ENCODE measurements at places on chromosomes 11 and 22.
A peak's percentile ranks its signal among the peaks of the same experiment; 100 is the strongest.

DNA sequence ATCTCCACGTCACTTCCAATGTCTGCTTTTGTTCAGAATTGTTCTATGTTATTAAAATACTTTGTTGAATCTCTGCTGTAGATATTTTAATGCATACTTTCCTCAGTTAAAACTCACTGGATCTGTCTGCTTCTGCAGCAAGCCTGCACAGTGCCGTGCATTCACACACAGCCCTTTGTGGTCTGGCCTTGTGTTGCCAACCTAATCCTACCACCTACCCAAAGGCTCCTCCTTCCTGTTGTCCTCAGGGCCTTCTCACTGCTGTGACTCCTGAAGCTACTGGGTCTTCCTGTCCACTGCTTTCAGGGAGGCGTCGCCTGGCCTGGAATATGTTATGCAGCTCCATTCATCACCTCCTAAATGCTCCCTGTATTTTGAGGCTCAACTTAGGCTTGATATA lies 67.0 kb downstream of the PPP6R3 start:
- no peak for DNase-seq

GRCh38 chr11:3205261-3206155 lies 13.1 kb downstream of the MRGPRG start:
- no peak for DNase-seq

DNA sequence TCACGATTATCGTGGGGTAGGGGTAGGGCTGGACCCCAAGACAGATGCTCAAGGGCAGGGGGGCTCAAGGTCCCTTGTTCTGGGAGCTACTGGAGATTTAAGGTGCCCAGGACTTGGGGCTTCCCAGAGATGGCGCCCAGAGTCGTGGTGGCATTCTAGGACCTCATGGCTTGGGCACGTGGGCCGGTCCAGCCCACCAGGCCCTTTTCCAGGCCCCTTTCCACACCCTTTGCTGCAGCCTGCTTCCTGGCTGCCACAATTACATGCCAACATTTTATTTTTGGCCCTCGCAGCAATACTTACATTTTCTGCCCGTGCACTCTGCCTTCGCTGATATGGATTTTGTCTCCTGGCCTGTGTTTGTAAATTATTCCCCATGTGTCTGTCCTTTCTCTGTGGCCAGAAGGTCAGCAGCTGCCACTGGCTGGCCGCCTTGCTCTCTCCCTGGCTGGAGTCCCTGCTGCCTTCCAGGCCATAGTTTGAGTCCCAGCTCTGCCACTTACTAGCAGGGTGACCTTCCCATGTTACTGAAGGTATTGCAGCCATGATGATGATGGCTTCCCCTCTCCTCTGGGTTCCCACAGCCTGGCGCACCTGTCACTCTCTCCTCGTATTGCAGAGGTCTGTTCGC lies 11.2 kb downstream of the MB start:
- DNase-seq, result no peak

GRCh38 chr11:35487532-35488078 lies 37.8 kb downstream of the PAMR1 start:
- DNase-seq, result peak; percentile 63

GRCh38 chr11:91244912-91245311 lies 979.7 kb upstream of the FAT3 start:
- no peak for DNase-seq

- DNase-seq, result no peak
Measured at GRCh38 chr11:19537803-19538453, 174.7 kb upstream of the NAV2 start.

- DNase-seq, result no peak
Measured at GRCh38 chr11:86606836-86607481, 65.5 kb downstream of the ME3 start.

GRCh38 chr11:111733016-111733415 lies 33.2 kb downstream of the PPP2R1B start:
- DNase-seq, result no peak

DNA sequence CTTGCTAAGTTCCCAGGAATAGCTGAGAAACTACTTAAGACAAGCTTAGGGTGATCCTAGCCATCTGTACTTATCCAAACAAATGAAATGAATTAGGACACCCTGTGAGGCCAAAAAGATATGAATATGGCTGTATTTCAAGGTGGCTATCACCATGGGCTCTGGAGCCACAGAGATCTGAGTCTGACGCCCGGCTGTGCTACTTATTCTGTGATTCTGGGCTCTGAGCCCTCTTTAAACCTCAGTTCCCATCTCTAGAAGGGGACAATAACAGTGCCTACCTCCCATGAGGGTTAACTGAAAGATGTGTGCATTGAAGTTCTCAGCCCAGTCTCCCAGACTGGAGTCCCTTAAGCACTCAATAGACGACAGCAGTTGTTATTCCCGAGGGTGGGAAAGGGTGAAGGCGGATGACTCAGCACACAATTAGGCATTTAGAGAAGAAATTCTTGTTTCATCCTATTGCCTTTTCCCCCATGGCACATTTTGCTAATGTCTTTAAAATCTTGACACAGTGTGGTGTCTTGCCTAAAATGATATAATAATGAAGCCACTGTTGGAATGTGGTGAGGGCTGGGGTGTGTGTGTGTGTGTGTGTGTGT lies 132.5 kb downstream of the ADAMTS15 start:
- peak; percentile 68 for DNase-seq

DNA sequence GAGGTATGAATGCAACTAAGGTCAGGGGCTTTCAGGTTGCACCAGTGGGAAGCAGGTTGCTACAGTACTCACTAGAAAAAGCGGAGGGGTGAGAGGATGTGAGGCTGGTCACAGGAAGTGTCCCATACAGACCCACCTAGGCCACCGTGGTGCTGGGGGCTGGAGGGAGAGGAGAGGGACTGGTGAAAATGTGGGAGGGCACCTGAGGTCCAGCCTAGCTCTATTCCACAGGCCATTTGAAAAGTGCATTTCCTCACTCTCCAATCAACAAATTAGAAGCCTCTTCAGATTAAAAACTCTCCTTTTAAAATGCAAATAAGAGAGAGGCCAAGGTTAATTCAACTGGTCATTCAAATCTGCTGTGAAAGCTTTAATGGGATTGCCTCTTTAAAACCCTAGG lies 38.6 kb upstream of the NCAM1 start:
- peak; percentile 18 for DNase-seq

GRCh38 chr11:3627291-3627690 lies 14.5 kb downstream of the ART5 start:
- DNase-seq, result no peak

GRCh38 chr11:128053981-128054931 lies 533.1 kb downstream of the ETS1 start:
- no peak for DNase-seq

GRCh38 chr11:18361154-18361553 lies 33.2 kb upstream of the LDHA start:
- no peak for DNase-seq

GRCh38 chr11:46278387-46279125 lies 1.1 kb downstream of the CREB3L1 start:
- no peak for DNase-seq

GRCh38 chr11:1220941-1221721 lies 1.7 kb upstream of the MUC5B start:
- DNase-seq, result no peak

GRCh38 chr22:46686221-46687047 lies 51.6 kb downstream of the CERK start:
- DNase-seq, result no peak

DNA sequence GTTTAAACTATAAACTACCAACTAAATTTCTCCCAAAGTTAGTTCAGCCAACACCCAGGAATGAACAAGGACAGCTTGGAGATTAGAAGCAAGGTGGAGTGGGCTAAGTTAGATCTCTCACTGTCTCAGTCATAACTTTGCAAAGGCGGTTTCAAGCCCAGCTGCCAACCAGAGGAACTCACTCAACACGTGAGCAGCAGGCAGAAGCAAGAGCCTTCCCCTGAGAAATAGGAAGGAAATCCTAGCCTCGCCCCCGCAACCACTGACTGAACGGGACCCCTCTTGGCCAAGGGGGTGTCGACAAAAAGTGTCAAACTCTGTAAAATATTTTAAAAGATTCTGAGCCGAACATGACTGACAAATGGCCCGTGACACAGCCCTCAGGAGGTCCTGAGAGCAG lies 4.4 kb upstream of the KRTAP5-9 start:
- no peak for DNase-seq

- DNase-seq, result no peak
Measured at GRCh38 chr11:74691755-74692154, 39.5 kb downstream of the CHRDL2 start.

GRCh38 chr11:125223901-125224361 lies 59.4 kb downstream of the PKNOX2 start:
- DNase-seq, result no peak

GRCh38 chr11:96230686-96231085 lies 112.3 kb downstream of the MAML2 start:
- DNase-seq, result no peak

GRCh38 chr11:118663381-118663780 lies 16.1 kb downstream of the TREH start:
- DNase-seq, result no peak
